ENCODE measurements at places on chromosomes 6 and 20.

GRCh38 chr6:98514073-98514720 is 320.2 kb upstream of the POU3F2 start:
- DNase-seq, result no peak

DNA sequence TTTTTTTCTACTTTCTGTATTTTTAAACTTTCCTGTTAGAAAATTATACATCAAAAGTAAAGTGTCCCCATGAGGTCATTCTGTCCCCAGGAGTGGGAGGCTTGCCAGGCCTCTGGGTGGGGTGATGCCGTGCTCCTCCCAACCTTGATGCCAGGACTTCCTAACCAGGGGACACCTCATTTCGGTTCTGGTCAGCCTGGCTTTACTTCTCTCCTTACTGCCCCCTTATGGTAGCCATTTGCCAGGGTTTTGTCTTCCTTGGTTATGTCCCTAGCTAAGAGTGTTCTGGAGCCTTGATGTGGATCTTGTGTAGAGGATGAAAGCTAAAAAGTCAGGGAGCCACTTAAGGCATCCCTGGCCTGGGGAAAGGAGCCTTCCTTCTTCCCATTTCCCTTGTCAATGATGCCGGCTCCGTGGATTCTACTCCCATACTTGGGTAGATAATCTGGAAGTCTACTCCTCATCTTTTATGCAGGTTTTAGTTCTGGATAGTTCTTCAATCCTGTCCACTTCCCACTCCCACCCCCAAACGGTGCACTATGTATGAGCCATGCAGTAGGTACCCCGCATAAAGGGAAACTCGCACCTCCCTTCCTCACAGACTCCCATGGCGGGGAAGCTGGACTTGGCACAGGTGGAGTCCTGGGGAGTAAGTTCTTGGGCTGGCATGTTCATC is 164.1 kb upstream of the SALL4 start:
- no peak for DNase-seq

GRCh38 chr6:123533862-123534648 is 102.7 kb downstream of the TRDN start:
- no peak for DNase-seq

DNA sequence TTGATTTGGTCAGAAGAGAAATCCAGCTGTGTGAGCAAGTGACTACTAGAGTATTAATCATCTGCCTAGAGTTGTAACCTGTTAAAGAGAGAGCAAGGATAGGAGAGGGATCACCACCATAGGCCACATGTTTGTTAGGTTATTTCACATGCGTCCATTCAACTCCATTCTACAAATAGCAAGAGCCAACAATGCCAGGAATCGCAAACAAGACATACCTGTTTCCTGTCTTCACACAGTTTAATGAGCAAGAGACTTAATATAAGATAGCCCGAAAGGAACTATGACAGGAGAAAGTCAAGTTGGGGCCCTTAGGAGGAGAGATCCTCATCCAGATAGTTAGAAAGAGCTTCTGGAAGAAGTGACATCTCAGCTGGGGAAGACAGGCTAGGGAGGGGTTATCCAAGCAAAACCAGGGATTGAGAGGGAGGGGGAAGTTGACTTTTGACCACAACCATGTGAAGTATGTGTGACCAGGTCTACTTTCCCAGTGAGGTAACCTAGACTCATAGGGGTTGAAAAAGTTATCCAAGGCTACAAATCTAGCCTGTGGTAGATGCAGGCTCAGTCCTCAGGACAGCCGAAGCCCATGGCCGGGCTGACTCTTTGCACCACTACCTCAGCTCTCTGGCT is 147.4 kb downstream of the ALDH8A1 start:
- DNase-seq, result no peak

DNA sequence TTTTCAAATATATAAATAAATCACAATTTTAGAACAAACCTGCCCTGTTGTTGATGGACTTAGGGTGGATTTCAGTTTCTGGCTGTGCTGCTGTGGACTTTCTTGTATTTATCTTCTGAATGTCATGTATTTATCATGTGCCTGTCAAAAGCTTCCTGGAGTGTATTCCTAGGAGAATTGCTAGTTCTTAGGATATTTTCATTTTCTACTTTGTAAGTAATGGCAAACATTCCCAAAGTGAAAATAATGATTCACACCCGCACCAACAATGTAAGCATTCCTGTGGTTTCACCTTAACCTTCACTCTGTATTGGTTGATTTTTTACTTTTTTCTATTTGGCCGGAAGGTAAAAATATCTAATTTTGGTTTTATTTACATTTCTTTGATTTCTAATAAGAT is 387.8 kb downstream of the SMOC2 start:
- DNase-seq, result no peak
